Activated CD8-positive, alpha-beta T cell treated with anti-CD3 and anti-CD28 coated beads, Interleukin-2, amount 10 ng/mL, durations not matched to agents 7 days and 5 days (primary cell): ENCODE measurements at places on chromosomes 5 and 9. TPM values are rescaled to one million over a fixed set of nuclear protein-coding genes. Genes with fewer than 3 reads are reported as not detected.

GRCh38 chr5:59066367-59067163 lies 483.7 kb downstream of the RAB3C start:
- DNase-seq = no peak
- no peaks in the 10 kb centered on the region for H3K4me1 ChIP-seq
- H3K4me3 ChIP-seq = no peak overlapping the region
- no peaks in the 10 kb centered on the region for H3K36me3 ChIP-seq

GRCh38 chr9:86943201-86944113 lies 3.8 kb downstream of the GAS1 start:
- no peaks in the 10 kb centered on the region for H3K36me3 ChIP-seq
- H3K4me1 ChIP-seq = peaks cover 13% of the 10 kb centered on the region
- DNase-seq = no peak
- H3K27ac ChIP-seq = no peak overlapping the region

GRCh38 chr5:81164936-81165335 lies 68.2 kb upstream of the CKMT2 start:
- no peaks in the 10 kb centered on the region for H3K27me3 ChIP-seq
- H3K27ac ChIP-seq = no peak overlapping the region
- no peak overlapping the region for H3K4me3 ChIP-seq

DNA sequence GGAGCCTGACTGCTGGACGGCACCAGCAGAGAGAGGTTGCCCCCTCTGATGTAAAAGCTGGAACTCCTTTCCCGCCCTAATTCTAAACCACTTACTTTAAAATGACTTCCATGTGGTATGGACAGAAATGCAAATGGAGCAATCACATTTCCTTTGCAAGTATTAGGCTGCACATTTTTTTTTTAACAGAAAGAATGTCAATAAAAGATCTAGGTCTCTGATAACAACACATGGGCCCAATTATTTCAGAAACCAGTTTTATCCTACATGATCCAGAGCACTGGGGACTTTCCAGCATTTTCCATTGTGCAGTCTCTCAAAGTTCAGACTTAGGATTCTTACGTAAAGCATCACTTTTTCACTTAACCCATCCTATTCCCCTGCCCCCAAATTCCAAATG lies 203.7 kb downstream of the NXNL2 start:
- H3K4me1 ChIP-seq = no peaks in the 10 kb centered on the region
- no peak overlapping the region for H3K27ac ChIP-seq
- peaks cover 7% of the 10 kb centered on the region for H3K27me3 ChIP-seq

DNA sequence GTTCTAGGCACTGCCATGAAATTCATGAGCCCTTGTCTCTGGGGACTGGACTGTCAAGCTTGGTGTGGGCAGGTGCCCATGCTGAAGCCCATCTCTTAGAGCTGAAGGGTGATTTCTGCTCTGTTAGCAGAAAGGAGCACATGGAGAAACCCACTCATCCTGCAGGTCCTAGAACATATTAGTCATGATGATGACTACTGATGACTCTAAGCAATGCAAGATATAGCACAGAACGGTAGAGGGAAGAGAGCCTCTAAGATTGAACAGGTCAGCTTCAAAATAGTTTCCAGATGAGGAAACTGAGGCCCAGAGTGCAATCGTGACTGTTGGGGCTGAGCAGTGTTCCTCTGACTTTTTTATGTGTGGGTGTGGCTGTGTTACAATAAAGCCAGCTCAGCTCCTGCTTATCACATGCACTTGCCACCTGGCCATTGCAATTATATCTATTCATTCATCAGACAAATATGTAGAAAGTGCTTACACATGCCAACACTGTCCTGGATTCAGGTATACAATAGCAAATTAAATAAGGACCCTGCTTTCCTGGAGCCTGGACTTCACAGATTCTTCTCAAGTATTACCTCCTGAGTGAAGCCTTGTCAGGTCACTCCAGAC lies 140.2 kb upstream of the BRINP1 start:
- no peak overlapping the region for H3K27ac ChIP-seq
- H3K27me3 ChIP-seq = no peaks in the 10 kb centered on the region
- DNase-seq = no peak
- H3K36me3 ChIP-seq = no peaks in the 10 kb centered on the region

DNA sequence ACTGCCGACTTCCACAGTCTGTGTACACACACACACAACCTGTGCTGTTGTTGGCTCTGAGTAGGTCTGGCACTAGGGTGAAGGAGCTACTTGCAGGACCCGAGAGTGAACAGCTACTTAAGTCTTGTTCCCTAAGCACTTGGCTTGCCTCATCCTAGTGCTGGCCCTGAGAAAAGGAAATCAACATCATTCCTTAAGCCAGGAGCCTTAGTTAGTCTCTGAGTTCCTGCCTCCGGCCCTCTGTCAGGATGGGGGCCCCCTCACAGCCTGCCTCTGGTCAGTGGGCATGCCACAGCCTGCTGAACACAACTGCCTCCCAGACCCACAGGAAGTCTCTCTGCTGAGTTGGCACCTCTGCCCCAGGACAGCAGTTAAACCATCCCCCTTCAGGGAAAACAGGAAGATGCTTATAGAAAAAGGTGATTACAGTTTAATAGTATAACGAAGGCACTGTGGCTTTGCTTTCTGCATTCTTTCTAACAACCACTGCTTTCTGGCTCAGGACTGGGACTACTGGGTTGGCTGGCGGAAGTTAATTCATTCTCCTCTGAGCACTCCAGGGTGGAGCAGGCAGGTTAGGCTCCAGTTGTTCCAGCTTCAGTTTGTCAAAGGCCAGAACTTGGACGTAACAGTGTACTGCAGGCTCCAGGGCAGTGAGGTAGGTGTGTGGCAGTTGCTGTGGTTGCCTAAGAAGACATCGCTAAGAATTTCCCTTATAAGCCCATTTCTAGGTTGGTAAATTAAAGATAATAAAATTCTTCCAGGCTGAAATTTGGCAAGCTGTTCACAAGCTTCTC lies 2.8 kb downstream of the MAMDC2 start:
- no peaks in the 10 kb centered on the region for H3K36me3 ChIP-seq
- H3K27ac ChIP-seq = no peak overlapping the region
- H3K4me3 ChIP-seq = no peak overlapping the region
- no peak for DNase-seq

GRCh38 chr5:1570975-1571374 lies 47.2 kb upstream of the LPCAT1 start:
- peaks cover 14% of the 10 kb centered on the region for H3K36me3 ChIP-seq
- H3K4me3 ChIP-seq = no peak overlapping the region
- no peak overlapping the region for H3K27ac ChIP-seq
- DNase-seq = no peak

Gene TIGD6
- 1.1 TPM for total RNA-seq

Gene SYNPO
- 0.10 TPM for total RNA-seq

Gene BTNL3
- total RNA-seq = not detected

Gene TMOD1
- 0.29 TPM for total RNA-seq

Gene ANKRD55
- total RNA-seq = 0.37 TPM
